8988T (cell line): ENCODE measurements at places on chromosomes 2 and 18.

- DNase-seq = no peak
Measured at GRCh38 chr18:11119550-11119949, 29.8 kb downstream of the PIEZO2 start.

GRCh38 chr2:105442721-105443120, 43.9 kb upstream of the FHL2 start:
- DNase-seq = no peak

- no peak for DNase-seq
Measured at GRCh38 chr2:217945530-217945929, 57.3 kb downstream of the TNS1 start.

DNA sequence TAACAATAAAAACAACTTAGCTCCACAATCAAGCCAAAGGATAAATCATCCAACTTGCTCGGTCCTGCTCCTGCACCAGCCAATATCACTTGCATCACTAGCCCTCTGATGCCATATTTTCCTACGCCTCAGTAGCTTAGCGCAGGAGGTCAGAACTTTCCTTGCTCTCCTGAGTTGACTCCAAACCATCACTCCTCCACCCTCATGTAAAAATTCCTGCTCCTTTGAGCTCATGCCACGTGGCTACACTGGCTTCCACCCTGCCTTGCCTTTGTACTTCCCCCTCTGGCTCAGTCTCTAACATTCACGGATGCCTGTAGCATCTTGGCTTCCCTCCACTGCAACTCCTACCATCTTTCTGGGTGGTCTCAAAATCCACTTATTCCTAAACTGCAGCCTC, 25.2 kb downstream of the AAK1 start:
- no peak for DNase-seq

DNA sequence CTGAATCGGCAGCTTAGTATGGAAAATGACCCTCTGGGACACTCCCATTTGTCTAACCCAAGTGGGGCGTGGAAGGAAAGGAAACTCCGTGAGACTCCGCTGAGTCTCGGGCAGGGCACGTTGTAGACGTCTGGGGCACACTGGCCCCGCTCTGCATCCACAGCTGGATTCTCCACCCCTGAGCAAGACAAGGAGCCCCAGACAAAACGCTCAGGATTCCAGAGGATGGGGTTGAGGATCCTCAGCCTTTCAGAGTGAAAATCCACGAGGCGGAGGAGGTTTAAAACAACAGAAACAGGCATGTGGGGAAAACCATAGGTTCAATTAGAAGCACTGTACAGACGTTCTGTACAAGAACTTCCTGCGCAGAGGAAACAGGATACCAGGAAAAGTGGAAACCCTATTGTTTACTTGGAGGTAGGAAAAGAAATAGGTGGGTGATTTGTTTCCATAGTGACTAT, 124.9 kb upstream of the ZNF236 start:
- no peak for DNase-seq

DNA sequence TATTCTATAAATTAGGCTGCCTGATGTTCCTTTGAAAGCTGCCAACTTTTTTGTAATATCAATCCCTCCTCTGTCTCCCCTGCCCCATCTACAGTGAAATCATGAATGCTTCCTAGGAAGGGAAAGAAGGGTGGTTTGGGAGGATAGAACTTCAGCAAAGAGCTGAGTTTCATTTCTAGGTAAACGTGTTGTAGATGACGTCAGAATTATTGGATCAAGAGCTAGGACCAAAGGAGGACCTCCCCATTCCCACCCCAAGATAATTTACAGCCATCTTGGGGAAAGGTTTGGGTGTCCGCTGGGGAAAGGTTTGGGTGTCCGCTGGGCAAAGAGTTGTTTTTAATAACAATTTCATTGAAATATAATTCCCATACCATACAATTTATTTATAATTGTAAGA, 11.2 kb upstream of the ANKRD53 start:
- no peak for DNase-seq

GRCh38 chr2:217185265-217185995, 325.6 kb upstream of the TNP1 start:
- DNase-seq = no peak

GRCh38 chr2:7024261-7024660, 107.0 kb downstream of the RNF144A start:
- no peak for DNase-seq

DNA sequence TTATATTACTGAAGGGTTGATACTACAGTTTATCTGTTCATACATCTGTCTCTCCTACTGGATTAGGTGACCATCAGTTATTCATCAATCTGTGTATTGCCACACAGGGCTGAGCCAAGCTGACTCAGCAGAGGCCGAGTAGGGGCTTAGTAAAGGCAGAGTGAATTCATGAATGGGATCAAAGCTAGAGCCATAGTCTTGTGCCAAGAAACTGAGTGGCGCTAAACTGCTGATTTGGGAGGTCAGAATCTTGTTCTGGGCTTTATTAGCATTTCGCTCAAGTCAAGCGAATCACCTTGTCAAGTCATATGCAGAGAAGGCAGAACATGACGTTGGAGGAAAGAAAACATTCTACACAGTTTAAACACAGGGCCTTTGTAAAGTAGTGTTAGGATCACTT, 34.1 kb downstream of the SOCS6 start:
- no peak for DNase-seq

DNA sequence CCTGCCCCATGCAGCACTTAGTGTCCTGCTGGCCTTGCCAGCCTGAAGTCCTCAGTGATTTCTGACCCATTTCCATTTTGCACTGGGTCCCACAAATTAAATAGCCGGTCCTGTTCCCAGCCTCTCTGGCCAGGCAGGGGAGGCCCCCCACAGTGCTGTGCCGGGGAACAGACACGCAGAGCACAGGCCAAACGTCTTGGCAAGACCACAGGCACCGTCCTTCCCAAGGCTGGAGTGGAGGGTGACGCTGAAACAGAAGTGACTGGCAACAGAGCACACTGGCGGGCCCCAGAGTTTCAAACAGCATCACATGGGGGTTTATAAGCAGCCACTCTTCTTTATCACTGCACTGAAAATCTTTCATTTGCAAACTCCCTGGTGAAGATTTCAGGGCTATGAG, 52.2 kb downstream of the EDAR start:
- DNase-seq = no peak

DNA sequence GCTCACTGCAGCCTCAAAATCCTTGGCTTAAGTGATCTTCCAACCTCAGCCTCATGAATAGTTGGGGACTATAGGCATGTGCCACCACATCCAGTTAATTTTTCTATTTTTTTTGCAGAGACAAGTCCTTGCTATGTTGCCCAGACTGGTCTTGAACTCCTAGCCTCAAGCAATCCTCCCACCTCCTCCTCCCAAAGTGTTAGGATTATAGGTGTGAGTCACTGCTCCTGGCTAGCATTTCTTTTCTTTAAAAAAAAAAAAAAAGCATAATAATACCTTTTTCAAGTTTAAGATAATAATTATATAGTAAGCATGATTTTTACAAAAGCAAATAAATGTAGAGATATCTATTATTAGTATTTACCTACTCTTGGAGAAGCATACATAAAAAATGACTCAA, 36.1 kb downstream of the PPP4R1 start:
- no peak for DNase-seq

DNA sequence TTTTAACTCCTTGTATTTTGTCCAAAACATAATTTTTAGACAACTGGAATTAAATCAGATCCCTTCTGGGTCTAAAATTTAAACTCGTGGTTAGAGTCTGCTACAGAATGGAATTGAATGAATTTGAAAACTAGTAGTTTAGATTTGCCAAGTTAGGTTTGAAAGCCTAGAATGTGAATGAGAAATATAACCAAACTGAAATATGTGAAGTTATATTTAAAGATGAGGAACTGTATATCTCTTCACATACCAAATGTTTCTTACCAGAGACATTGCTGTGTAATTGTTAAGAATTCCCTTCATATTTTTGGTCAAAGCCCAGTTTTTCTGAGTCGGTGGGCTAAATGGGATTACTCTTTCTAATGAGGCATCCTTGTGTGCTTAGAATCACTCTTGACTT, 74.2 kb downstream of the LPIN1 start:
- no peak for DNase-seq

GRCh38 chr2:19288291-19288690, 70.1 kb downstream of the OSR1 start:
- no peak for DNase-seq

DNA sequence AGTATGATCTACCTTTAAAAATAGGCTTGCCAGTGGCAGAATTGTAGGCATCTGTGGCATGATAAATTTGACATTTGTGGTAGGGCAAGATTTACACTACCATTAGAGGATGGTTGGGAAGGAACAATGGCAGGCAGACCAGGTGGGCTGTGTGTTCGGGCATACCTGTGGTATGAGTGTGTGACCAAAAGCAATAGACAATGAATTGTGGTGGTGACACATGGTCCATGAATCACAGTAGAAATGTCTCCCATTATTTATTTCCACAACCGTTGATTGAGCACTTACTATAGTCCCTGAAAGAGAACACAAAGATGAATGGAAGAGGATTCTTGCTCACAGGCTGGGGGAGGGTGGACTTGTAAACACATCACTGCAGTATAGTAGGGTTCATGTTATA, 29.9 kb upstream of the RUFY4 start:
- no peak for DNase-seq

- no peak for DNase-seq
Measured at GRCh38 chr2:11505652-11506610, 27.9 kb upstream of the GREB1 start.

DNA sequence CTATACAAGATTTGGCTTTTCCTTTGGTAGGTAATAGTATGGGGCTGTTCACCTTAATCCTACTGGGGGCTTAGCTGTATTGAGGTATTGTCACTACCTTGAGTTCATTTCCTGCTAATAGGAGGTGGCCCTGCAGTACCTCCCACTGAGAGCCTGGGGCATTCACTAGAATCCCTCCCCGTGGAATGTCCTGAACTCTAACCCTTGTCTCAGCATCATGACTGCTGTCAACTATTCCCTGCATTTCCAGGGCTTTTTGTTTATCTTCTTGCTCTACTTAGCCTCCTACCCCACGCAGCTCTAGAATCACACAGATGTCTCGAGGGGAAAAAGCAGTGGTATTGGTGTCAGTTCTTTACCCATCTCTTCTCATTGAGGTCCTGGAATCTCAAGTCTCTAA, 542.3 kb downstream of the METTL4 start:
- DNase-seq = no peak

GRCh38 chr2:21423854-21424253, 300.1 kb downstream of the TDRD15 start:
- no peak for DNase-seq

- no peak for DNase-seq
Measured at GRCh38 chr18:62445386-62445917, 77.4 kb upstream of the ZCCHC2 start.

DNA sequence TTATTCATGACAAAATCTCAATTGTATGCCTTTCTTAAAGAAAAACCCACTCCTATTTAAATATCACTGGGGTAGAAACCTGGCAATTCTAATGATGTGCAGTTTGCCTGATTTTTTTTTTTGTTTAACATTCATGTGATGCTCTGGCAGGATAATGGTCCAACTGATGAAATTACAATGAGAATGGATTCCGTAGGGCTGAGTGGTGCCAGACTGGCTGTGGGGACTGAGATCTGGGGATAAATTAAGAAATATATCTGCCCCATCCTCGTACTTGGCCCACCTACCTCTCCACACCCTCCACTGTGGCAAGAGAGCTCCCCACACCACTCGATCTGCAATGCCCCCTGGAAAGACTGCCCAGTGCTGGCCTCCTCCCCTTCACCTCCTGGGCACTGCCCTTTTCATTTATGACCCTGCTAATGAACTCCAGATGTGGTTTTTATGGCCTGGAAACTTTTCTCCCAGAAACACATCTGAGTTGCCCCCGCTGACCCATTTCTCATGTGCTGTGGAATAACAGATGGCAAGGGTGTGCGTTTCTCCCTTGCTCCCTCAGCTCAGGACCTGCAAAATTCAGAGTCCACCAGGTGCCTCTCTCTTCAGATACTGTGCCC, 33.0 kb upstream of the RPL37A start:
- no peak for DNase-seq

GRCh38 chr18:58727776-58728500, 56.7 kb downstream of the MALT1 start:
- DNase-seq = no peak

DNA sequence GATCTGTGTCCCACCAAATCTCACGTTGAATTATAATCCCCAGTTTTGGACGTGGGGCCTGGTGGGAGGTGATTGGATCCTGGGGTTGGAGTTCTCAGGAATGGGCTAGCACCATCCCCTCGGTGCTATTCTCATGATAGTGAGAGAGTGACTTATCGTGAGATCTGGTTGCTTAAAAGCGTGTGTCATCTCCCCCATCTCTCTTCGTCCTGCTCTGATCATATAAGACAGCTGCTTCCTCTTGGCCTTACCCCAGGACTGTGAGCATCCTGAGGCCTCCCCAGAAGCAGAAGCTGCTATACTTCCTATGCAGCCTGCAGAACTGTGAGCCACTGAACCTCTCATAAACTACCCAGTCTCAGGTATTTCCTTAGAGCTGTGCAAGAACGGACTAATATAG, 163.7 kb upstream of the NDUFV2 start:
- no peak for DNase-seq

GRCh38 chr2:41923156-41923786, 124.5 kb upstream of the PKDCC start:
- no peak for DNase-seq

DNA sequence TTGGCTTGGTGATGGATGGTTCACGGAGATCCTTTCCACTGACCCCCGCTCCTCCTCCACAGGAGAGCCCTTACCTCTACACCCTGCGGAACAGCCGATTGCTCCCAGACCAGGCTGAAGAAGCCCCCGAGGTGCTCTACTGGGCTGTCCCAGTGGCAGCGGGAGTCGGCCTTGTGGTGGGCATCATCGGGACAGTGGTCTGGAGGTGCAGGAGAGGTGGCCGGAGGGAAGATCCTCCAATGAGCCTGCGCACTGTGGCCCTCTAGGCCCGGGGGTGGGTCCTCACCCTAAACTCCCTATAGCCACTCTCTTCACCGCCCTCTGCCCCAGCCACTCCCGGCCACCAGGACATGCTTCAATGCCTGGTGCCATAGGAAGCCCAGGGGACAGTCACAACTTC, 108.8 kb upstream of the PPP1CB start:
- no peak for DNase-seq

DNA sequence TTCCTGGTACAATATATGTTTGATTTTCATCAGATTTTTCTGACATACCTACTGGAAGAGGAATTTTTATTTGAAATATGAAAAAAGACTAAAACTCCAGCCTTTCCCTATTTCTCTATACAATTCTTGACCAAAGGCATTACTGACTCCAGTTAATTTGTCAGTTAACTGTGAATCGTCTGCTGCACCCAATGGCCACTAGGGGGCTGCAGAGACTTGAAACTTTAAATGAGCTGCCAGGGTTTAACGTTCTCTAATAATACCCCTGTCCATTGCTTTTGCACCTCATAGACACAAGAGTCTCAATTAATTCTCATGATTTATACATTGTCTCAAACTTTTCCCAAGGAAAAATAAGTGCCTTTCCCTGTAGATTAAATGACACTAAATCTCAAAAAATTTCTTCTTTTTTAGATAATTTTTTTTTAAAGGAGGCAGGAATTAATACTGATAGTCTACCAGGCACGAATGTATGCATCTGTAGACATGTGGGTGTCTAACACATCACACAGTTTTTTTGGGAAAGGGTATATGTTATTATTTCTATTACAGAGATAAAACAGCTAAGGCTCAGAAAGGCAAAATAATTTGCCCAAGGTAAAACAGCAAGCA, 1.8 kb upstream of the ALK start:
- peak; percentile 67 for DNase-seq
